Cortex of kidney (tissue), 1 donor: ENCODE measurements at places on chromosomes 4 and X.

GRCh38 chrX:74272230-74272629, 31.8 kb upstream of the ZCCHC13 start:
- no peak for DNase-seq

GRCh38 chrX:66676990-66677389, 38.1 kb upstream of the EDA2R start:
- DNase-seq = no peak

DNA sequence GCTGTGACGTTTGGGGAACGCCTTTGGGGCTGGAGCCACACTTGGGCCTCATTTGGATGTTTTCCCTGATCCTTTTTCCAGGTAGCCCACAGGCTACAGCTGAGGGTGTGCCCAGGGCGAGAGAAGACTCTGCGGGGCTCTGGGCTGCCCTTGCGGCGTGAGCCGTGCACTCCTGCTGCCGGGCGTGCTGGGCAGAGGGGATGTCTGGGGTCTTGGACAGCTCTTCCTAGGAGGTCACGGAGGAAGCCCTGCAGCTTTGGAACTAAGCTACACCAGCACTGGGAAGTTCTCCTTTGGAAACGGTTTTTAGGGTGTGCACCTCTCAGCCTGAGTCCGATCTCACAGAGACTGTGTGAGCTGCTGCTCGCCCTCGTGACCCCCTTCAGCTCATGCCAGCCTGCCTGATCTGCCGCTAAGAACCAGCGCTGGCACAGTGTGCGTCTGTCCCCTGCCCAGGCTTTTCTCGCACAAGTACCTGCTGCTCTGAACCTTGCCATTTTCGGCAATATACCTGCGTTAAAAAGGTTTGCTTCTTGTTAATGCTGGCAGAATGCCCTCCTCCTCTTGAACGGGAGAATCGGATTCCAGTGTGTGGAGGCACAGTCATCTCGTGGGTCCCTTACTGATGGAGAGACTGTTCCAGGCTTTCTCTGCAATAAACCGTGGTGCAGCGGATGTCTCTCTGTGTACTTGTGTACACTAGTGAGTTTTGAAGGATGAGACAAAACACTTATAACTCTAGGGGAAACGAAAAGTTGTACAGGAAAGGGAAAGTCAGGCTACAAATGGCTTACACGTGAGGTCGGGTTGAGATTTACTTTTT, 14.3 kb downstream of the MSANTD1 start:
- no peak for DNase-seq

DNA sequence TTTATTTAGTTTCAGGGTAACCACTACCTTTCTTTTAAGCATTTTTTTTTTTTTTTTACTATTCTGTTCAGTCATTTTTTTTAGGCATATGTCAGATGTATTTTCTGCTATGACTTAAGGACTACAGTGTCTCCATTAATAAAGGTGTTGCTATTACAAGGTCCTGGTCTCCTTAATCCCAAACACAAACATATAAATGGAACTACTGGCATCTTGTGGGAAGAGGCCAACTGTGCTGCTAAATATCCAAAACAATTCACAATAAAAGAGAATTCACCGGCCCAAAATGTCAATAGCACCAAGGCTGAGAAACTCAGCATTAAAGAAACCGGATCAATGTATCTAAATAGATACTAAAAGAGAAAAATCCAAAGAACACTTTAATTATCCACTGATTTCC, 26.4 kb downstream of the LCORL start:
- DNase-seq = no peak
